Stimulated activated CD8-positive, alpha-beta memory T cell treated with anti-CD3 and anti-CD28 coated beads, Interleukin-7, amount 100 ng/mL, for 1 hour (primary cell): ENCODE measurements at places on chromosomes 1 and 21.

GRCh38 chr21:39774227-39774626, 29.2 kb downstream of the IGSF5 start:
- no peak for DNase-seq

DNA sequence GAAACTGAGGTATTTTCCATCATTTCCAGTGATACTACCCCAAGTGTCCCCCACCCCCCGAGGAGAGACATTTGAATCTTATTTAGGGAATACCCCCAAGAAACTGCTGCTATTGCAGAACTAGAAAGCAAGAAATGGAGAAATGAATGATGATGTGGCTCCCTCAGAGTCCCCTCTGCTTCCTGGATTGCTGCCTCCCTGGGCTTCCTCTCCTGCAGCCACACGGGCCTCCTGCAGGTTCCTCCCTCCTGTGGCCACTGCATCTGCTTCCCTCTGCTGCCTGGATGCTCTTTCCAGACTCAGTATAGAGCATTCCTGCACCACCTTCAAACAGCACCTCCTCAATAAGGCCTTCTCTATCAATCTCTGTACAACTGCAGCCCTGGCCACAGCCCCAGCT, 69.3 kb downstream of the SLC25A24 start:
- DNase-seq: no peak

DNA sequence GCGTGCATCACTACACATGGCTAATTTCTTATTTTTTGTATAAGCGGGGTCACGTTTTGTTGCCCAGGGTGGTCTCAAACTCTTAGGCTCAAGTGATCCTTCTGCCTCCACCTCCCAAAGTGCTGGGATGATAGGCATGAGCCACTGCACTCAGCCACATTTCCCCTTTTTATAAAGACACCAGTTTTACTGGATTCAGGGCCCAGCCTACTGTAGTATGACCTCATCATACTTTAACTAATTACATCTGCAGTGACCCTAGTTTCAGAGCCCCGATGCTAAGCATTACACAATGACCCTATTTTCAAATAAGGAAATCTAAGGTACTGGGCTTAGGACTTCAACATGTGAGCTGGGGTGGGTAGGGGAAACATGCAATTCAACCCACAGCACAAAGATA, 31.8 kb upstream of the ENAH start:
- DNase-seq: no peak

DNA sequence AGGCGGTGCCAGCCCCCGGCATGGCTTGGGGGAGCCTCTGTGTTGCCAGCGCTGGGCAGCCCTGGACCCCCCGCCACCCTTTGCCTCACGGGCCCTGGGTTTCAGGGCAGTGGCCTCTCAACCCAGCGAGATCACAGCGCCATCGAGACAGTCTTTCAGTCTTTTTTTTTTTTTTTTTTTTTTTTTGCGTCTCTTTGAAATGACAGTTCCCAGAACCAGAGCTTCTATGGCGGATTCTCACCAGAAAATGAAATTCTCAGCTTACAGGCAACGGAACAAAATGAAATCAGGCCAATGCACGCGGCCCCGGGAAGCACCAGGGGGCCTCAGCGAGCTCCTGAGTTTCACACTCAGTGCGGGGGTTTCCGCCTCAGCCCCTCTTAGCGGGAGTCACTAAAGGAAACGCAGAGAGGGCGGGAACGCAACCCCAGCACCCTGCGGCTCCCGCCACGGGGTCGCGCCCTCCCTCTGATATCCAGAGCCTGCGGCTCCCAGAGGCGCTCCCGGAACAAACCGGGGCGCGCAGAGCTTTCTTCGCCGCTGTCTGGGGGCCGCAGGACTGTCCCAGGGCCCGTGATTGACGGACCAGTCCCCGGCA, 8.0 kb upstream of the COL6A1 start:
- DNase-seq: peak; percentile 69

DNA sequence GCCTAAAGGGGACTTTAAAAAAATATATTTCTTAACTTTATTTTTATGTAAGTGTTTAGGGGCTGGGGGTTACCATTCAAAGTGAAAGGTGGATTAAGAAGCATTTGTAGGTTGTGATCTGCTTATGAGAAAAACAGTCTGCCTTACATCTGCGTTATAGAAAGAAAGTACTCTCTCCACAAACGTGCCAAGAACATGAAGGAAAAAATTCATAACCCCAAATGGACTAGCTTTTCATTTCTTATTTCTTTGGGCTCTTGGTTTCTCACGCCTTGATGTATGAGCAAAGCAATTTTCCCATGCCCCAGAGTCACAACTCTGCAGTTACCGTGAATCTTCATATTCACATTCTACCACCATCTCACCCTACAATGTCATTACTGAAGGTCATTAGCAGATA, 1165.1 kb upstream of the ADGRL4 start:
- no peak for DNase-seq

- DNase-seq: no peak
Measured at GRCh38 chr1:55801481-55801880, 586.3 kb upstream of the USP24 start.

DNA sequence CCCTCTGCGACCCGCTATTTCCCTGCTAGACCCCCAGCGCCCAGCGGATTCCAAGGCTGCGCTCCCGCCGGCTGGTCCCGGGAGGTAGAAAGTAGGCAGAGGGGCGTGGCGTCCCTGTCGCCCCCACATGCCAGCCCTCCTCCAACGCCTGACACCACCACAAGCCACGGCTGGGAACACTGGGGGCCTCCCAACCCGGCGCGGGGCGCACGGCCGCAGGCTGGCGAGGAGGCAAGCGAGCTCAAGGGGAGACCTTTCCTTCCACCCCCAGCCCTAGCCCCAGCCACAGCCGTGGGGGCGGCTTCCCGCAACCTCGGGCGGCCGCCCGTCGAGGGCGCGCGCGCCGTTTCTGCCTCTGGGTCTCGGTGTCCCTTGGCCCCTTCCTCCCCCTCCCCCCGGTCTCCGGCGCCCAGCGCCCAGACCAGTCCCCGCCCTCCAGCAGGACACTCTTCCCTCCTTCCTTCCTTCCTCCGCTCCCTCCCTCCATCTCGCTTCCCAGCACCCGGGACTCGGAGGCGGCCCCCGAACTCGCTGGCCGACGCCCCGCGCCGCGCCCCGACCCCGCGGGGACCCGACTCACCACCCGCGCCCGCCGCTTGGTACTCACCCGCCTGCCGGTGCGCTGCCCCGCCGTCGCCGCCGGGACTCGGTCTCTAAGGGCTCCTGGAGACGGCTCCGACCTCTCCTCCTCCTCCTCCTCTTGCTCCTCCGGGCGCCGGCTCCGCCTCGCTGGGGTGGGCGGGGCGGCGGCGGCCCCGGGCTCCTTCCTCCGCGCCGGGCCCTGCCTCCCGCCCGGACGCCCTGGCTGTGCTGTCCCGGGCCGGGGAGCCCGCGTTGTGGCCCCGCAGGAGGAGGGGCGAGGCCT, at the start of gene GNG12:
GNG12 (minus strand) TSS at position 731 of the 865 bp plus-strand sequence. CDS start 125,781 bp downstream, outside the sequence.
- no peak for DNase-seq

- DNase-seq: no peak
Measured at GRCh38 chr21:35164380-35164779, 115.3 kb upstream of the RUNX1 start.

DNA sequence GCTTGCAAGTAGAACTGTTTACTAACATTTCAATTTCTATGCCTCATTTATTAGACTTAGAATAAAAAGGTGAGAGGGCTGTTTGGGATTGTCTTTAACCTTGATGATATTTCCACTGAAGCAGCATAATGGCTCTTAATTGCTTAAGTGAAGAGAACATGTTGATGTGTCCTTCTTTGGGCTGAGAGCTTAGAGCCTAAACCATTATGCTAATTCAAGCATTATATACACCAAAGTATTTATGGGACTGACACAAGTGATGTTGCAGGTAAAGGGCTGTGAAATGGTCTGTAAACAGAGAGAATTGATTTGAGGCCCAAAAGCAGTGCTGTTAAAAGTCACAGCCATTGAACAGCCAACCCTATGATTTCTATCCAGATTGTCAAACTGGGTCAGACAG, 113.9 kb downstream of the ATG4C start:
- no peak for DNase-seq

GRCh38 chr1:22365331-22366295, 86.0 kb upstream of the ZBTB40 start:
- no peak for DNase-seq

- DNase-seq: no peak
Measured at GRCh38 chr1:197987294-197987693, 70.1 kb downstream of the LHX9 start.

- DNase-seq: no peak
Measured at GRCh38 chr1:205272536-205272935, 44.8 kb downstream of the TMCC2 start.

- DNase-seq: no peak
Measured at GRCh38 chr1:162855461-162856150, 5.4 kb downstream of the CCDC190 start.

DNA sequence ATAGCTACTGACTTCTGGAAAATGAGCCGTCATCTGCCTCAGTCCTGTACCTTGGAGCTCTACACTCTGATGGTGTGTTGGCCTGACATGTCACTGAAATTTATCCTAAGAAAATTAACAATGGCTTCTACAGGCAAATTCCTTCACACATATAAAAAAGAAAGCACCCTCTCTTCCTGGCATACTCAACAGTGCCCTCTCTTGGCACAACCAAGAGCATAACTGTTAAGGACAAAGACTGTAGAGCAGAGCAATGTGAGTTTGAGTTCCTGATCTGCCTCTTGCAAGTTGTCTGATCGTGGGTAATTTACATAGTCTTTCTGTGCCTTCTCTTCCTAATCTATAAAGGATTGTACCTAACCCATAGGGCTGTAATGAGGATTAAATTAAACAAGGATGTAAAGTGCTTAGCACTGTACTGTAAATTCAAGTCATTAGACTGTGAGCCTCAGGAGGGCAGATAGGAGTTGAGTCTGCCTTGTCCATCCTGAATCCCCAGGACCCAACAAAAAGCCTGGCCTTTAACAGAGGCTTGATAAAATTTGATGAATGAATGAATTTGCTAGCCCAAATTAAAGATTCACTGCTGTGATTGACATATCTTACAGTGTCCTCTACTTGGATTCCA, 83.5 kb downstream of the SYF2 start:
- no peak for DNase-seq

DNA sequence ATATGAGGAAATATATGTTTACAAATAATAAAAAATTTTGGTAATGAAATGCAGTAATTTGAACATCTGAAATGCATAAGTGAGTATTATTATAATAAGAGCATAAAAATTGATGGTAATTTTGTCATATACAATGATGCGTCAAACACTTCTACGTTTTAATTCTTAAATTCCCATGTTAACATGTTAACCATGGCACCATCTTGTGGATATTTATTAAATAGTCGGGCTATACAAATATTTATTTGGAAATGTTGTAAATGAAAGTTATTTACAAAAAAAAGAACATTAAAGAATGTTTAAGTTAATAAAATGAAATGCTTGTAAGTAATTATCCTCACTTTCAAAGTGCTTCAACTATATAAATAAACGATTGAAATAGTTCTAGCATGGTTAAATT, 57.2 kb upstream of the C1orf185 start:
- no peak for DNase-seq
